ENCODE measurements at places on chromosomes 7 and 10.

GRCh38 chr10:70254778-70255328 lies 21.6 kb upstream of the PPA1 start:
- DNase-seq = no peak

GRCh38 chr7:141355032-141355431 lies 196.2 kb upstream of the AGK start:
- DNase-seq = peak; percentile 45

- no peak for DNase-seq
These were observed 249.7 kb downstream of the CREB5 start for GRCh38 chr7:28661826-28662595.

DNA sequence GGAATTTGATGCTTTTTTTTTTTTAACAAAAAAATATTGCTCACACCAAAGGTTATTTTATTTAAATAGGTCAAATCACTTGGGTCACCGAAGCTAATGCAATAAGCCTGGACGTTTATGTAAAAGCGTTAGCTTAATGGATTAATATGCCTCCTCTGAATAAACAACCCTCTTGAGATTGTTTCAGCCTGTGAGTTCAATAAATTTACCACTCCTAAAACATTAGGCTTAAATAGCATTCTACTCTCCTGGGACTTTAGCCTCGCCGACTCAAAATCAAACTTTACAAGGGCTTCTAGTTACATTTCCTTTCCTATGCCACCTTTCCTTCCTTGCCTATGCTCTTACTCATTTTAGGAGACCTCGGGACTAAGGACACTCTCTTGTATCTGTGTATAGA lies 79.3 kb downstream of the DNAJB9 start:
- DNase-seq = no peak

GRCh38 chr10:31584876-31585275 lies 265.9 kb downstream of the ZEB1 start:
- no peak for DNase-seq

- no peak for DNase-seq
These were observed 222.9 kb upstream of the KMT2E start for GRCh38 chr7:104791080-104791479.

DNA sequence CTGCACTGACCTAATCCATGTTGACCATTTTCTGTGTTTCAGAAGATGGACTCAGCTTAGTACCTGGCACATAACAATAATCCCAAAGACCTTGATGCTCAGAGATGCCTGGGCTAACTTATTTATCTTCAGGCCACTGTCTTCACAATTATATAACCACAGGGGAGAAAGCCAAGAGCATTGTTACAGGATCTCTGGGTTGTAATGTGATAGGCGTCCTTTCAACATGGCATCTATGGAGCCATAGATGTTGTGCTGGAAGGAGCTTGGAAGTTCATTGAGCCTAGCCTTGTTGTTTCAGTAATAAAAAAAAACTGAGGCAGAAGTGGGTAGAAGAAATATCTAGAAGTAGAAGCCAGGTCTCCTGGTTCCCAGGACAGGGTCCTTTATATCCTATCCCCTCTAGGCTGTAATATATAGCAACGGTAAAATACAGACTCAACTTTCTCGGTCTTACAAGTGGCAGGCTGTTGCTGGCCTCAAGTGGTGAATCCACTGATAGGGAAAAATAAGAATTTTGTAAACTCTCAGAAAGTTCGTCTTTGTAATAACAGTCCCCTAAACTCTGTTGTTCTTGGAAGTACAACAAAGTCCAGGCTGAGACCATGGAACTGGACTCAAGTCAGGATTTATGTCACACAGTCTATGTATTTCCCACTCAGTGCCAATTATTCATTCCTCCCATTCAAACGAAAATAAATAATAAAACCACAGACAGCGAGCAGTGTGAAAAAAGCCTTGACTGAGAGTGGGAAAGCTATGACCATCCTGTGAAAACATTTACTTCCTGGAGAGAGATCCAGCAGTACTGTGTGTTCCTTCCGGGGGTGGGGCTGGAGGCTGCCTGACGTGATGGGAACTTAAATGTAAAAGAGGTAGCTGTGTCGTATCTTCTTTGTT lies 277.6 kb downstream of the REEP3 start:
- peak; percentile 8 for DNase-seq

GRCh38 chr7:9200626-9201025 lies 767.2 kb downstream of the NXPH1 start:
- no peak for DNase-seq

DNA sequence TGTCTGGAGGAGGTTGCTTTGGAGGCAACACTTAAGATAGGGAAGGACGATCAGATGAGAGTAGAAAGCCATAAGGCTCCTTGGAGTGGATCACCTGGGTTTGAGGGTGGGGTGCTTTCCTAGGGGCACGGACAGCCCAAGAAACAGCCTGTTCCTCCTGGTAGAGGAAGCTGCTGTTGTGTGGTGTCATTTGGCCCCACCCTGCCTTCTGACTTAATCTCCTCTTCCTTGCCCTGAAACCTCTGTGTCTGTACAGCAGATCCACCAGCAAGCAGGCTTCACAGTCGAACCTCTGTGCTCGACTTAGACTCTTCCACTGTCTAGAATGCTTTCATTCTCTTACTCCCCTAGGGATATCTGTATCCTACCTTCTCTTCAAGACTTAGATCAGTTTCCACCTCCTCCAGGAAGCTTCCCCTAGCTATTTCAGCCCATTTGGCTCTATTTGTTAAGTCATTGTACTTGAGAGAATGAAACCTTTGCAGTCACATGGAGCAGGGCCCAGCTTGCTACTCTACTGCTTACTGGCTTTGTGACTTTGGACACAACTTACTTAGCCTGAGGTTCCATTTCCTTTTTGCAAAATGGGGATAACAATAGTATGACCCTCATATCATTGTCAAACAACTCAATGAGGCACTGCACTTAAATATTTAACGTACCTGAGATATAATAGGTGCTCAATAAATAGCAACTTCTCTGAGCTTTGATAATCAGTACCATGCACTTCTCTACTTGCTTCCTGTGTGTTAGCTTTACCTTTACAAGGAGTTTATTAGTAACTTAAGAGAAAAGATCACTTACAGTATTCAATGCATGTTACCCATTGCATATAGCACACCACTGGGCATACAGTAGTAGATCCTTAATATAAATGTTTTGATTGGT lies 5.0 kb downstream of the MXI1 start:
- no peak for DNase-seq

All from COLO829 (cell line).